ENCODE measurements at places on chromosomes 3 and 15.

DNA sequence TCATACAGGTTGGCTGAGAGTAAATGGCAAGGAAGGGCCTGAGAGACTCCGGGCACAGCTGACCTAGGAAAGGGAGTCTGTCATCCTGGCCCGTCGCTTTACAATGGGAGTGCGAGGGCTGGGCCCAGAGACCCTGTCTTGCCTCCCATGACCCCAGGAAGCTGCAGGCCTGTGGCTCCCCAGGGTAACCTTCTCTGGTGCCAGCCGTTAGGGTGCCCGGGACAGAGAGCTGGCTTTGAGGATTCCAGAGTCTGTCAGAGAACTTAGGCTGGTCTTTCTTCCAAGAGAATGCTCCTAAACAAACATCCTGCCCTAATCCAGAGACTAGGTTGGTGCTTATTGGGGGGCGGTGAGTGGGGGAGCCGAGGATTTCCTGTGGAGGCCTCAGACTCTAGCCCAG is 18.5 kb downstream of the ZNF710 start:
- DNase-seq, result no peak
- H3K4me3 ChIP-seq, result no peak overlapping the region
- H3K27ac ChIP-seq, result peak overlapping the region; percentile 6
- peaks cover 10% of the 10 kb centered on the region for H3K4me1 ChIP-seq
- H3K27me3 ChIP-seq, result no peaks in the 10 kb centered on the region
- H3K36me3 ChIP-seq, result no peaks in the 10 kb centered on the region

DNA sequence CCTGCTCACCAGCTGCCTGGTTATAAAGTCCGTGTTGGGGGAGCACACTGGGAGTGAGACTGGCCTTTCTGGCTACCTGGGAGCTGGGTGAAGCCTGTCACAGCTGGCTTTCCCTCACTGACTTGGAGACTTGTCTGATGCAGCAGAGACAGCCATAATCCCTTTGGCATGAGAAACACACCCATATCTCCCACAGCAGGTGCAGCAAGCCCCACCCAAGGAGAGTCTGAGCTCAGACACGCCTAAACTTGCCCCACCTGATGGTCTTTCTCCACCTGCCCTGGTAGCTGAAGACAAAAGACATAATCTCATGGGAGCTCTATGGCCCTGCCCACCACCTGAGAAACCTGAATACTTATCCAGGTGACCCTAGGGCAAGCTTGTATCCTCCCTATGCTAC is 54.8 kb downstream of the NMD3 start:
- no peak overlapping the region for H3K4me3 ChIP-seq
- no peaks in the 10 kb centered on the region for H3K27me3 ChIP-seq
- H3K4me1 ChIP-seq, result peaks cover 3% of the 10 kb centered on the region
- DNase-seq, result no peak
- peaks cover 10% of the 10 kb centered on the region for H3K36me3 ChIP-seq
- no peak overlapping the region for H3K27ac ChIP-seq

DNA sequence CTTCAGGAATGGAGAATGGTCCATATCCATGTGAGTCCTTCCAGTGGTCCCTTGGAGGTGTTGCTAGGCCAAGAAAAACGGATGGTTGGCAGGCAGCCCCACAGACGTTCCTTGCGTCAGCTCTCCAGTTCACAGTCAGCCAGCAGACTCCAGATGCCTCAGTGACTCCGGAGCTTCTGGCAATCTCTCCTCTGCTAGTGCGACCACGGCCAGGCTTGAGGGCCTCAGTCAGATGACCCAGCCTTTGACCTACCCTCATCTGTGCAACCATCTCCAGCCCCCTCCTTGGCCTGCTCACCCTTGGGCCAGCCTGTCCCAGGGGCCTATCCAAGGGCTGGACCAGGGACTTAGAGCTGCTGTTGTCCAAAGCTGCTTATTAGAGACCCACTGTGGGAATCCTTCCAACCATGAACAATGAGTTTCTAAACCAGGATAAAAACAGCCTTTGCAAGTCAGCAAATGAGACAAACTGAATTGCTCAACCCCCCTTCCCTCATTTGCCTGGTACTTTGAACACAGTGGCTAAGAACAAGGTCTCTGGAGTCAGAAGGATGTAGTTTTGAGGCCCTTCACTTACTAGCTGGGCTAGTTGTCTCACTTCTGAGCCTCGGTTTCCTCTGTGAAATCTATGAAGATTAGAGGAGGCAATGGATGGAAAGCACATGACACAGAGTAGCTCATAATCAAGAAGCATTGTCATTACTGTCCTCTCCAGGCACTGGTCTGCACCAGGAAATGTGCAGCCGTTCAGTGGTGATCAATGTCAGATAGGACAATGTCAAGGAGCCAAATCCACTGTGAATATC is 44.8 kb downstream of the ANP32A start:
- no peak for DNase-seq
- H3K27ac ChIP-seq, result no peak overlapping the region
- H3K27me3 ChIP-seq, result no peaks in the 10 kb centered on the region
- H3K36me3 ChIP-seq, result peaks cover 5% of the 10 kb centered on the region
- H3K4me3 ChIP-seq, result no peak overlapping the region
- H3K4me1 ChIP-seq, result no peaks in the 10 kb centered on the region

- peak; percentile 72 for DNase-seq
- no peaks in the 10 kb centered on the region for H3K27me3 ChIP-seq
- no peaks in the 10 kb centered on the region for H3K36me3 ChIP-seq
- H3K4me3 ChIP-seq, result no peak overlapping the region
- H3K27ac ChIP-seq, result no peak overlapping the region
Measured at GRCh38 chr3:142844339-142844977, 44.4 kb downstream of the PCOLCE2 start.

GRCh38 chr3:69197455-69197854 is 75.1 kb upstream of the LMOD3 start:
- no peak overlapping the region for H3K4me3 ChIP-seq
- no peak overlapping the region for H3K27ac ChIP-seq
- peak; percentile 21 for DNase-seq
- H3K4me1 ChIP-seq, result peaks cover 28% of the 10 kb centered on the region
- H3K36me3 ChIP-seq, result no peaks in the 10 kb centered on the region

All from GM23338 (cell line).